ENCODE measurements at places on chromosomes 3 and 15.

DNA sequence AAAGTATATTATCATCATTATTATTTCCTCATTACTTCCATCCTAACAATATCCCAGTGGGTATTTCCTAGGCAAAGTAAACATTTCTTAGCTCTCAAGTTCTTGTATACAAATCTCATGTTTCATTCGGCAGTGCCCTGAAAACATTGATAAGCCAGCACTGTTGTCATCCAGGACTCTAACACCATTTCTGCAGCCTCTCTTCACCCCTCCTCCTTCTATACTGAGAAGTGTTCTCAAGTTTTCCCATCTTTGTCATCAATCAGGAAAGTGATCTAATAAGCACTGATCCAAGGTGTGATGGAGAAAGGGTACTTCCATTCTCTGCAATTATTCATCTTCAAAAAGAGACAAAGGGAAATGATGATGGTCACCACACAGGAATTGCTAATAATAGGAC is 168.4 kb upstream of the CCDC54 start:
- DNase-seq = no peak

- DNase-seq = no peak
Observed at GRCh38 chr3:136952292-136952691, 5.5 kb upstream of the IL20RB start.

GRCh38 chr15:69131362-69132220 is 28.8 kb upstream of the GLCE start:
- no peak for DNase-seq

GRCh38 chr3:112873632-112874031 is 27.0 kb upstream of the CD200R1L start:
- no peak for DNase-seq

GRCh38 chr3:88984832-88985231 is 122.6 kb upstream of the EPHA3 start:
- no peak for DNase-seq

DNA sequence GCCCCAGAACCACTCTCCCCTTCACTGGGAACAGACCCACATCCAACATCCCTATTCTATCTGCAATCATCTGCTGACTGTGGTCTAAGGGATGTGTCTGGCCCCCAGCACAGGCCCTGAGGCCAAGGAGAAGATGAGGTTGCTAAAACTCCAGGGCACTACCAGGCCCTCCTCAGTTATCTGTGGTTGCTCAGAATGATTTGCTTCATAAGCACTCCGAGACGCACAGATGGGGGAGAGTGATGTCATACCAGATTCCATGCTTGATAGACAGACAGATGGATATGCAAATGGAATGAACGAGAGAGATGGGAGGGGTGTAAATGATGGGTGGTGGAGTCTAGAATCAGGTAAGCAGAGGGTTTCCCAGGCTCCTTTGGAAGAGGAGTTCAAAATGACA is 57.8 kb downstream of the CEMIP start:
- DNase-seq = peak; percentile 76
